ENCODE measurements at places on chromosomes 5 and 9.

DNA sequence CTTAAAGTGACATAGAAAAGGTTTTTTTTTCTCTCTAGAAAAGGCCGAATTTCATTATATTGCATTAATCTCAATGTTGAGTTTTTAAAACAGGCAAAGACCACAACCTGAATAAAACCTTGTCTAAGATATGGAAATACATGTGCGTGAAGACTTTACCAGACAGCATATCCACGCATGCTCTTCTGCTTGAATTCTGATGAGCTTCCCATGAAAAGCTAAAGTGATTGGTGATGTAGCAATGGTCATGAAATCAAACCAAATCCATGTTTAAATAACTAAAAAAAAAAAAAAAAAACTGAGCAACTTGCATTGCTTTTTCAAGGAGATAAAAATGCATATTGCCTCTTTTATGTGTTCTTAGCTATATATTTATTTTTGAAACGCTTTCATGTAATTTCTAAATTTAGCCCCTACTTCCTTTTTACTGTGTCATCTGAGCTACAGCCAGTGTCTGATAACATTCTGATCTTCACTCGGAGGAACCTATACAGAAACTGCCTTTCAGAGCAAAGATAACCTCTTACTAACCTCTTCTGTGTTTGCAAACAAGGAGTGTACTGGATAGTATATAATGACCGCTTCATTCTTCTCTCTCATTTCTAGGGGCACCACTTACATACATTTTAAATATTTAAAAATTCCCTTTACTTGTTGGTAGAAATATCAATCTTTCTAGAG, 179.1 kb upstream of the GNA14 start:
- DNase-seq = peak; percentile 72

DNA sequence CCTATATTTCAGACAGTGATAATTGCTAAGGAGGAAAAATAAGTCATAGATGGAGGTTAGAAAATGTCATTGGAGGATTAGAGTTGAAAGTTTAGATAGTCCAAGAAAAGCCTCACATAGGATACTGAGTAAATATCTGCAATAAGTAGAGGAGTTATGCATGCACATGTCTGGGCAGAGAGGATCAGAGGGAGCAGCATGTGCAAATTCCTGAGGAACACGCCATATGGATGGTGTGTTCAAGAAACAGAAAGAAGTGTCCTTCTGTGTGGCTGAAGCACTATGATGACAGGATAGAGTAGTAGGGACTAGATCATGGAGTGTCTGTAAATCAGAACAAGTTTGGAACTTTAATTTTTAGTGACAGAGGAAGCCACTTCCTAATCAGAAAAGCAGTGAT, 52.2 kb downstream of the SGCD start:
- no peak for DNase-seq

- no peak for DNase-seq
Measured at GRCh38 chr5:133109655-133110483, 58.1 kb downstream of the HSPA4 start.

GRCh38 chr5:176630681-176631222, 277 bp downstream of the EIF4E1B start:
- no peak for DNase-seq

- DNase-seq = no peak
Measured at GRCh38 chr5:107331882-107332281, 338.9 kb downstream of the EFNA5 start.

GRCh38 chr5:139985733-139986132, 57.4 kb downstream of the NRG2 start:
- DNase-seq = peak; percentile 59

DNA sequence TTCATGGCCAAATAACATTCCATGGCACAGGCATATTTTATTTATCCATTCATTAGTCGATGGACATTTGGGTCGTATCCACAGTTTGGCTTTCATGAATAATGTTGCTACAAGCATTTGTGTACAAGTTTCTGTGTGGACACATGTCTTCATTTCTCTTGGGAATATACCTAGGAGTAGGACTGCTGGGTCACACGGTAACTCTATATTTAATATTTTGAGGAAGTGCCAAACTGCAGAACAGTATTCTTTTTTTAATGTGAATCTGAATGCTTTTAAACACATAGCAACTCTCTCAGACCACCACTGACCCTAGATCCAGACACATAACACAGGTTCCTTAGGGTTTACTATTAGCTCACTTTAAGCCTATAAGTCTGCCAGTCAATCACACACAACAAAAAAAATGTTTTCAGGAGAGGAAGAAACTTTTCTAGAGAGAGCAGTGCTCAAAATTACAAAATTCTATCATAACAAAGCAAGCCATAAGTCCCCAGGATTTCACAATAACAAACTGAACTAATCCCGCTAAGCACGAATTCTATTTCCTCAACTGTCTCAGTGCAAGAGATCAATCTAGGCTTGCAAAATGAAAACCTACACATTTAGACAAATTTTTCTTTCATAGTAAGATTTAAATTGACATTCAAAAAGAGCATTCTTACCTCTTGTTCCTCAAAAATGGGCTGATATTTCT, 41.8 kb upstream of the GABBR2 start:
- DNase-seq = peak; percentile 79

DNA sequence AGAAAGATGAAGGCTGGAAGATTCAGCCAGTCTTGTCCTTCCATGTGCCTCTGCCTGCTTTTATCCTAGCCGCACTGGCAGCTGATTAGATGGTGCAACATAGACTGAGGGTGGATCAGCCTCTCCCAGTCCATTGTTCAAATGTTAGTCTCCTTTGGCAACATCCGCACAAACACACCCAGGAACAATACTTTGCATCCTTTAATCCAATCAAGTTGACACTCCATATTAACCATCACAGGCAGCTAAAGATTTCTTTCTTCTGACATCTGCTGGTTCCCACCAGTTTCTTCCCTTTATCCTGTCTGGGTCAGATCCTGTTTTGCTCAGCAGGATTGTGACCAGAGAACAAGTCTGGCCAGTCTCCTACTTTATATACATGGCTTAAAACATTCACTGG, 276.5 kb upstream of the TYRP1 start:
- DNase-seq = no peak

DNA sequence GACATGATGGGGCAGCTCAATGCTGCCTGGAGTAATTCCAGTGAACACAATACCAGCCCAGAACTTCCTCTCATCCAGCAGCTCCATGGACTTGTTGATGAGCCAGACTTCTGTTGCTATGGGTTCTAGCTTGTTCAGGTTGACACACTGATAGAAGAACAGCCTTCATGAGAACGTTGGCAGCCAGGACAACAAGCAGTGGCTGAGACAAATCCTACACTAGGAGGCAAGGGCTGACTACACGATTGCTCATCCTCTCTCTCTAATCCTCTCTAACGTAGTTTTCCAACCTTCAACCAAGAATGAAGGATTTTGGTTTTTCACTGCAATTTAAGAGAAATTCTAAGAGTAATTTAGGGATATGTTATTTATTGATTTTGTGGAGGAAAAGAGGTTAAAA, 67.8 kb downstream of the NIPSNAP3B start:
- DNase-seq = no peak

DNA sequence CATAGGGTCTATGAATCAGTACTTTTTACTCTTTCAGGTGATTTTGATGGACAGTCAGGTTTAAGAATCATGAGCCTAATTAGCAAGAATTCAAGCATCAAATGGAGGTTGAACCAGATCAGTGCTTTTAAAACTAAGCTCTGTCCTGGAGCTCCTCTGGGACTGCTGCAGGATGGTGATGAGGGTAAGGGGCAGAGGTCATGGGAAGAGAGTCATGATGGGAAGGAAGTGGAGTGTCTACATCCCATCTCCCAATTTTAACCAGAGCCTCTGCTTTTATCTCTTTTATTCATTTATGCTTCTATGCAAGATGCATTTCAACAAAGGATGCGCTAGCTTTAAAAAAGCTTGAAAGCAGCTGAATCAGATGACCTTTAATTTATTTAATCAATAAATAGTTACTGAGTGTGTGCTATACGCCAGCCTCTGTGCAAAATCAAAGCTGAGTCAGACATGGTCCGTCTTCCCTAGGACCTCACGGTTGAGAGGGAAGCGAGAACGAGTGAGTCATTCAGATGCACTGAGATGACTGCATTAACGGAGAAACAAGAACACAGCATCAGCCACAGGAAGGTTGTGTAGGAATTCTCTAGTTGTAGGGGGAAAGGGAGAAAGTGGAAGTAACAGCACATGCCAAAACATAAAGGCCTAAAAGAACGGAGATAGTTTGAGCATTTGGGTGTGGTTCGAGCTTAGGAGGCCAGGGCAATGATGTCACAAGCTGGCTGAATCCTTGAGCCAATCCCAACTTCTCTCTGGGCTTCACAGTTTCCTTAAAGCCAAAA, 441.6 kb upstream of the BRINP1 start:
- DNase-seq = no peak

DNA sequence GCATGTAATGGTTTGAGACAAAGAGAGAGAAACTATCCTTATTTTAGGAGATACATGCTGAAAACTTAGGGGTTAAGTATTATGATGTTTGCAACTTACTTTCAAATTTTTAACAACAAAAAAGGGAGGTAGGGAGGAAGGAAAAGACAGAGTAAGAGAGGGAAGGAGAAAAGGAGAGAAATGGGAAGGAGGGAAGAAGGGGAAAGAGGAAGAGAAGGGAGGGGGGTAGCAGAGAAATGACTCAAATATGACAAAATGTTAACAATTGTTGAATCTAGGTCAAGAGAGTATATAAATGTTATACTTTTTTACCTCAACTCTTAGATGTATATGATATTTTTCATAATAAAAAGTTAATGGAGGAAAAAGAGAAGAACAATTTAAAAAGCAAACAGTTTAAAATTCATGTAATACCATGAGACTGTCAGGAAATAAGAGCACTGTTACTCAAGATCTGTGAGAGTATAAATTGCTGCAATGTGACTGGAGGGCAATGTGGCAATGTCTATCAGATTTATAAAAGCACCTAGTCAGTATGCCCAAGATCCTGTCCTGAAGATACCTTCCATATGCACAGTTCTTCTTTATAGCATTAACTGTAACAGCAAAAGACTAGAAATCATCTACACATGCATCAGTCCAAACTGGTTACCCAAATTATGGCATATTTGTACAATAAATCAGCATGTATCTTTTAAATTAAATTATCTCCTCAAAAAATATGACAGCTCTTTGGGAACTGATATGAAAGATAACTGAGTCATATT, 16.3 kb downstream of the FBXW11 start:
- DNase-seq = peak; percentile 22

DNA sequence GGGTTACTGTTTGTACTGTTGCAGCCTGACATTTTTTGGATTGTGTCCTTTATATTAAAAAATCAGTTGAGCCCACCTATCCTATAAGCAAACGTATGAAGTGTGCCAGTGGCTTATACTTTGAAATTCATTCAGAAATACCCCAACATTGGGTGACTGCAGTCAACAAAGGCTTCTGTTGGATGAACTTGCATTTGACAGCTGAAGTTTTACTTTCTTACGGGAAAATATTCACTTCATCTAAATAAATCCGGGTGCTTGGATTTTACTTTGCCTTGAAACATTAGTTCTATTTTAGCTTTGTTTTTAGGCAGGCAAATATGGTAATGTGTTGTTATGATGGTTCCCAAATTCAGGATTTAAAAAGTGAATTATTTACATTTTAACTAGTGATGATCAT, 21.7 kb downstream of the EXOSC2 start:
- no peak for DNase-seq

GRCh38 chr9:120521101-120521500, 58.9 kb downstream of the CDK5RAP2 start:
- no peak for DNase-seq

- no peak for DNase-seq
Measured at GRCh38 chr9:113638897-113639296, 175.4 kb downstream of the RGS3 start.

DNA sequence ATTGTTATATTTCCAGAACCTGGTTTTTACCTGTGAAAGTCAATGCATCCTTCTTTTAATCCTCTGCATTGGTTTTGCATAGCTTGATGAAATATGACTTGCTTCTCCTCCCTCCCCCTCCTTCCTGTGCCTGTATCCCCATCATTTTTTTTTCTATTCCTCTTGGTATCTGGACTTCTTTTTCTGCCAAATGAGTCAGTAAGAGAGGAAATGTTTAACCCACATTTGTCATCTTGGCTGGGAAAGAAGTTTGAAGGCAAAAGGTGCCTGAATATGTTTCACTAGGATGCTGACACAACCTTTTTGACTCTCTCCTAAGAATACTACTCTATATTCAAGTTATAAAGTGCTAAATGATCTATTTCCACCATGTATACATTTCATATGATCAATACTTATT, 35.5 kb upstream of the CDKN2B start:
- DNase-seq = no peak

GRCh38 chr5:40479939-40480338, 199.8 kb upstream of the PTGER4 start:
- no peak for DNase-seq

GRCh38 chr5:179290681-179291540, 54.4 kb downstream of the ADAMTS2 start:
- no peak for DNase-seq

- no peak for DNase-seq
Measured at GRCh38 chr9:19163631-19164030, 36.3 kb upstream of the PLIN2 start.

DNA sequence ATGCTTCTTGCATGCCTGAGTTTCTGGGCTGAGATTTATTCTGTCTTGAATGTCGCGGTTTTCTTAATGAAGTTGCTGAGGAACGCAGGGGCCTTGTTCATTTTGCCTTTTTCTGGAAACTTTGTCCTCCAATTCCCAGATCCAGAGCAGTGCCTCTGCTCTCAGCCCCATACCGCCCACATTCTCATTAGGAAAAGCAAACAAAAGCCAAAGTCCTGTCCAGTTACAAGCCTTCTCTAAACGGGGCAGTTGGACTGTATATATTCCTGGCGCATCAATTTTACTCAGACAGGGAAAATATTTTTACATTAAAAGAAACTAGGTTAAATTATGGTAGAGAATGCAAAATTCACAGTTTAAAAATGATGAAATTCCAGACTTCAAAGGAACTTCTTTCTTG, 1.2 kb upstream of the PSAT1 start:
- DNase-seq = no peak

- no peak for DNase-seq
Measured at GRCh38 chr9:8424786-8425410, 625.3 kb upstream of the DMAC1 start.

- no peak for DNase-seq
Measured at GRCh38 chr9:93207326-93207814, 23.4 kb downstream of the WNK2 start.
